Nucleus accumbens (tissue), 56 donors: ENCODE measurements at places on chromosomes 3 and 15.

GRCh38 chr15:45022871-45023658 is at the start of gene SORD:
TSS of gene SORD (plus strand) at chr15:45023195. CDS start at chr15:45023284, 89 bp downstream.
- DNase-seq, result peak; percentile 80

DNA sequence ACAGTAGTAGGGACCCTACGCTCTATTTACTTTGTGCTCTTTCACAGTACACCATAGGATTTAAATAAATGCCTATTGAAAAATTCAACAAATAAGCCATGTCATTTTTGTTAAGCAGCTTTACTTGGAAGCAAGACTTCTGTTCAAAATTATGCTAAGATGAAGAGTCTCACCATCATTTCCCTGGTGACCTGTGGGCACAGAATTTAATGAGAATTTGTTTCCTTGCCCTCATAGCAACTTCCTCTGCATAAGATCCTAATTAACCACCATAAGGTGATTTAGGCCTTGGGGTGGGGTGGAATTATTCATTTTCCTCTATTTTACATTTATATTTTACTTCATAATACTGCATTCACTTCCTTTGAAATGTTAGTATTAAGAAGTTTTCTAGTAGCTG is 70.5 kb downstream of the CHL1 start:
- DNase-seq, result no peak

GRCh38 chr3:23696842-23697241 is 108.9 kb upstream of the UBE2E1 start:
- DNase-seq, result no peak

DNA sequence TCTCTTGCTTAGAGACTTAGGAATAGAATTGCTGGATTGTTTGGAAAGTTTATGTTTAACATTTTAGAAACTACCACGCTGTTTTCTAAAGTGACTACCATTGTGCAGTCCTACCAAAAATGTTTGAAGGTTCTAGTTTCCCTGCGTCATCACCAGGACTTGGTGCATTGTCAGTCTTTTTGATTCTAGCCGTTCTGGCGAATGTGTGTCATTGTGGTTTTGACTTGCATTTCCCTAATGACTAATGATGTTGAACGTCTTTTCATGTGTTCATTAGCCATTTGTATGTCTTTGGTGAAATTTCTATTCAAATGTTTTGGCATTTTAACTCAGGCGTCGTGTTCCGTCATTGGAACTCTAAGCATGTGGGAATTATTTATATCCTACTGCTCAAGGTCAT is 58.0 kb downstream of the CHD2 start:
- DNase-seq, result no peak

DNA sequence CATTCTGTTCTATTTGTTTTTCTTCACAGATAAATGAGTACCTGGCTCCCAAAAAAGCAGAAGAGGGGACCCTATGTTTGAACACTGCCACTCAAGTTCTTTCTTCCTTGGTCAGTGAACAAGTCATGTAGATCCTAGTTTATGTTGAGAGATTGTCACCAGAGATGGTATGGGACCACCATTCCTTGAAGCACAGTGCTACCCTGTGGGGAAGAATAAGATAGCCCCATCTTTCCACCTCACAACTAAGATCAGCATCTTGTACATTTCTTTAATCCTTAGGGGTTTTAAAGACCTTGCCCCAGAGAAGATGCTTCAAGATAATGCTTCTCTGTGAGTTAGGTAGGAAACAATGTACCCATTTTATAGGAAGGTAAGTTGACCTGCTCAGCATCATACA is 233.5 kb upstream of the WNT5A start:
- DNase-seq, result no peak

DNA sequence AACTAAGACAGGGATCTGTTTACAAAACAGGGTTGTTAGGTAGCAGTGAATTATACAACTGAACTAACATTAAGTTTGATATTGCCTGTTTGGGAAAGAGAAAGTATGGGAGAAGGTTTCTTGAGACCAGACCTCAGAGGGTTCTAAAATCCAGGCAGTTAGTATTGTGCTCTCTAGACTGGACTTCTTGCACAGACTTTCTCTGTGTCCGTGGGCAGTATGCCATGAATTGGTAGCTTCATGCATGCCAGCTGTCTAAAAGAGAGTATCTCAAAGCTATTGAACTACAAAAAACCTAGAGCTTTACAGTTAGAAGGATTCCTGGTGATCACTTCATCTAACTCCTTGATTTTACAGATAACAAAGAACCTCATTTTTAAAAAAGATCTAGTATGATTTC is 12.5 kb downstream of the SAMD7 start:
- no peak for DNase-seq

DNA sequence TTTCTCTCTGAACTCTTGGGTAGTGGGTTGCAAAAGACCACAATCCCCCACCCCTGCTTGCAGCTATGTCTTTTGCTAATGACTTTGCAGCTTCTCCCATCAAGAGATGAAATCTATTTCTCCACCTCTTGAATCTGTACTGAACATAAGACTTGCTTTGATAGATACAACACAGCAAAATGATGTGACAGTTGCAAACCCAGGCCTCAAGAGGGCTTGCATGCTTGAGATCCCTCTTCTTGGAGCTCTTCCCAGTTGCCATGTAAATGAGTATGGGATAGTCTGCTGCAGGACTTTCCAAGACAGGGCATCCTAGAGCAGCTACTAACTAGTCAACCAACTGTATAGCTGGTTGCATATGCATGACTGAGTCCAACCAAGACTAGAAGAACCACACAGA is 783.6 kb downstream of the PDCD6IP start:
- no peak for DNase-seq

DNA sequence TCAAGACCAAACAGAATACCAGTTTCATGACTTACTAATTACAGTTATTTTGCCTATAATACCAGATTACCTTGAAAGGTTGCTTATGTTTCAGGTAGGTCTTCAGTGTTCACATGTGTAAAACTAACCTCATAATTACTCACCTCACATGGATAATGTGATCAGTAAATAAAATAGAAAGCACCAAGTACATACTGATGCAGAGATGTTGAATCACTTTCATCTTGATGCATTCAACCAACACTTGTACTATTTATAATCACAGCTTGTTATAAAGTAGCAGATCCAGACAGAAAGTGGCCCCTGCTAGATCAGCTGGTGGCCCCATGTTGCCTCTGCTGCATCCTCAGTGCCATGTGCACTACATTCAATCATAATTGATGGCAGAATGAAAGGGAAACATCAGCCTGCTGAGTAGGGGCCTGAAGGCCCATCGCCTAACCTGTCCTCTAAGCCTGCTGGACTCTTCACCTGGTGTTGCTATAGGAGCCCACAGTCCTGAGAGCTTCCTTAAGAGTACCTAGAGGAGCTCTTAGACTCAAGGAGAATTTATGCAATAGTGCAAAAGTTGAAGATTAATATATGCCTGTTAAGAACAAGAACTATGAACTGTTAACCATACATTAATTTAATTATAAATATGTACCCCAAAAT is 154.3 kb downstream of the PLCL2 start:
- no peak for DNase-seq
